ENCODE measurements at places on chromosomes 2 and 18. TPM values are rescaled to one million over a fixed set of nuclear protein-coding genes. Genes with fewer than 3 reads are reported as not detected.

- ATAC-seq = no peak
Measured at GRCh38 chr18:50727721-50728471, 91.9 kb downstream of the MRO start.

- ATAC-seq = no peak
Measured at GRCh38 chr2:138640921-138641676, 139.1 kb downstream of the NXPH2 start.

GRCh38 chr2:11941201-11942177, 195.1 kb downstream of the LPIN1 start:
- ATAC-seq = no peak

Gene SCN9A
- 4.8 TPM for total RNA-seq

Gene MERTK
- total RNA-seq = 21.7 TPM

- no peak for ATAC-seq
Measured at GRCh38 chr18:33924576-33924975, 300.1 kb downstream of the NOL4 start.

DNA sequence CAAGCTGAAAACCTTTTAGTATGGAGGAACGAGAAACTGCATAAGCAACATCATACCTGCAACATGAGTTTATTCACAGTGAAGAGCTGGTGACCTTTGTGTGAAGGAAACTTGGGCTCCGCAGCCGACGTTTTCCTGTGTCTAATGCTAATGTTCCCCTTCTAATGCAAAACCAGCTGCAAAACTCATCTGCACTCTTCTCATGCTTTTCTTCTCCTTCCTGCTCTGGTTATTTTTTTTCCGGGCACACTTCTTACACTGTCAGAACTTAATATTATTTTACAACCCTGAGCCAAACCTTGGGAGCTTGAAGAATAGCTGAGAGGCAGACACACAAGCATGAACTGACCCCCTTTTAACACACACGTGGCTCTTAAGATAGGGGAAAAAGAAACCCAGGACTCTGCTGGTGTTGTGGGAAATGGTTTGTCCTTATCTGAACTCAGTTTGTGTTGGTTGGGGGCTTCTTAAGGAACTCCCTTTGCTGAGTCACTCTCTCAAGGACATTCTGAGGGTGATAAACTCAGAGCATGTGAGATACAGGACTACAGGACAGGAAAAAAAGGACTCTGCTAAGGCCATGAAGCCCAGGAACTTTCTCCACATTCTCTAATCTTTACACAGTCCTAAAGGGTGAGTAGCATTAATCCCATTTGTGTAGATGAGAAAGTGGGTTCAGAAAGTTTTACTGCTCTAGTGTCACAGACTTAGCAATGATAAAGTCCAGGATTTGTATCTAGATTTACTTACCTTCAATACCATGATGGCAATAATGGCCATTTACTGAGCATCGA, 439.3 kb upstream of the TRIB2 start:
- no peak for ATAC-seq

Gene NXPH2
- total RNA-seq = not detected

Gene RAD51AP2
- total RNA-seq = 0.13 TPM

Gene NYAP2
- not detected for total RNA-seq

DNA sequence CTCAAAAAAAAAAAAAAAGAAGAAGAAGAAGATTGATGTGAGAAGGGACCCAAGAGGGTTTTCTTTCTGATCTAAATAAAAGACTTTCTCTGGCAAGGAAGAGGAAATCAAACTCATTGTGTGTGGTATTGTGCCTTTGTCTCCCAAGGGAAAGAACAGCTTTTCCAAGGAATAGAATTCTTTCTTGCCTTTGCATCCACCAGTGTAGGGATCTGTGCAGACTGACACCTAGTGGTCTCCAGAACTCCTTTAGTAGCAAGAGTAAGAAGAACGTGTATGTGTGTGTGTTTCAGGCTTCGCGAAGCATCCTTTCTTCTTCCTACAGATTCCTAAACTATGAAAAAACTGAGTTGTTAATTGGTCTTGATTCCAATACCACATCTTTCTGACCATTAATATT, 33.5 kb upstream of the CRIM1 start:
- no peak for ATAC-seq

Gene TOGARAM2
- 3.8 TPM for total RNA-seq

- no peak for ATAC-seq
Measured at GRCh38 chr2:230053753-230054478, 14.8 kb downstream of the SLC16A14 start.

Data from gastroesophageal sphincter (tissue), 4 donors.